ENCODE measurements at places on chromosomes 2 and 18. TPM values are rescaled to one million over a fixed set of nuclear protein-coding genes. Genes with fewer than 3 reads are reported as not detected.

MYOM1 gene
- 6.1 TPM for total RNA-seq

MOCOS gene
- total RNA-seq = 2.5 TPM

ZNF804A gene
- 0.41 TPM for total RNA-seq

GPR45 gene
- total RNA-seq = not detected

ENOSF1 gene
- total RNA-seq = 84.8 TPM

DNA sequence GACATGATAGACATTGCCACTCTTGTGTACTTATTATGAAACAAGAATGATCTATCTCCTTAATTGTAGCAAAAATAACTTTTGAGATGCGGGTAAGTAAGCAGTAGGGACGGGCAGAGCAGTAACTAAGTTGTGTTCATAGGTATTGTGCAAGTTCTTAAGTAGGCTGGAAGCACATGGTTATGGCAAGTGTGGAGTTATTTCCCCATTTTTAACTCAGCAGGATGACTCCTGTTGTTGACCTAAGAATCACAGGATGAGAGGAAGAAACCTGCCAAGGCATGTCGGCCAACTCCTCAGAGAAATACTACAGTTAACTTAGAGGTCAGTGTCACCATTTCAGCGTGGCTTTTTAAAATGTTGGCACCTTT lies 51.1 kb upstream of the FN1 start:
- H3K4me1 ChIP-seq = no peaks in the 10 kb centered on the region
- no peak overlapping the region for H3K4me3 ChIP-seq
- H3K27ac ChIP-seq = no peak overlapping the region
- DNase-seq = no peak

DNA sequence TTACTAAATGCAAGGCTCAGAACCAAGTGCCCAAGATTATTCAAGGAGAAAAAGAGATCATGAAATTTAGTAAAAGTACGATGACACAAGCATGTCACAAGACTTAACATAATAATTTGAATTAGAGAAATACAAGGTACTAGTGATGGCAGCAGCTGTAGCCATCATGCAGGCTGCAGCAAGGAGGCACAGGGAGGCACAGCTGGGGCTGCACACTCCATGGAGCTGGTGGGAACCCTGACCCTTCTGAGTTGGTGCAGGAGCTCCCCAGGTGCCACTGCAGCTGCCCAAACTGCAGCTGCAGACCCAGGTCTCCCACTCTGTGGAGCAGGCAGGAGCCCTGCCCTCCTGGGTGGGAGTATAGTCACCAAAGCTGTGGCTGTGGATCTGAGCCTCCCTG lies 46.0 kb downstream of the COL3A1 start:
- no peaks in the 10 kb centered on the region for H3K27me3 ChIP-seq
- no peaks in the 10 kb centered on the region for H3K36me3 ChIP-seq
- no peak overlapping the region for H3K27ac ChIP-seq
- no peak for DNase-seq
- no peaks in the 10 kb centered on the region for H3K4me1 ChIP-seq
- no peak overlapping the region for H3K4me3 ChIP-seq

GRCh38 chr2:159508140-159508539 lies 108.2 kb downstream of the BAZ2B start:
- H3K27me3 ChIP-seq = no peaks in the 10 kb centered on the region
- H3K36me3 ChIP-seq = no peaks in the 10 kb centered on the region
- no peak overlapping the region for H3K27ac ChIP-seq
- no peaks in the 10 kb centered on the region for H3K4me1 ChIP-seq
- no peak overlapping the region for H3K4me3 ChIP-seq
- DNase-seq = no peak

- DNase-seq = peak; percentile 31
- peak overlapping the region; percentile 97 for H3K27ac ChIP-seq
- H3K4me3 ChIP-seq = peak overlapping the region; percentile 95
- H3K4me1 ChIP-seq = no peaks in the 10 kb centered on the region
- H3K36me3 ChIP-seq = no peaks in the 10 kb centered on the region
Measured at GRCh38 chr2:229920011-229920641, 1.7 kb downstream of the TRIP12 start.

DNA sequence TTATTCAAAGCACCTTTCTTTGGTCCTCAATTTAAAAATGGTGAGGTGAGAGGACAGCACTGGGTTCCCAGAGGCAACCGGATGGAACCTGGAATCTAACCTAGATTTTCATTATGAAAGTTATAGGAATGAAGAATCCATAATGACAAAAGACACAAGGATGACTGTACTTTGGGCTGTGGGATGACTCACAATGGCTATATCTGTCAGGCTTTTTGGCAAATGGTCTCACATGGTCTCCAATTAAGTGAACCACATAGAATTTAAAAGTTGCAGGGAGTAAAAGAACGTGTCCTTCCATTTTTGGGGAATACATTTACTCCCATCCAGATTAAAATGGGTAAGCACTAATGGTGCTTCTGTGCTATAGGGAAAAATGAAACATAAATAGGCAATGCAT lies 31.8 kb upstream of the LYPD1 start:
- no peaks in the 10 kb centered on the region for H3K4me1 ChIP-seq
- DNase-seq = no peak
- H3K27me3 ChIP-seq = no peaks in the 10 kb centered on the region
- no peaks in the 10 kb centered on the region for H3K36me3 ChIP-seq
- H3K4me3 ChIP-seq = no peak overlapping the region
- H3K27ac ChIP-seq = no peak overlapping the region

DNA sequence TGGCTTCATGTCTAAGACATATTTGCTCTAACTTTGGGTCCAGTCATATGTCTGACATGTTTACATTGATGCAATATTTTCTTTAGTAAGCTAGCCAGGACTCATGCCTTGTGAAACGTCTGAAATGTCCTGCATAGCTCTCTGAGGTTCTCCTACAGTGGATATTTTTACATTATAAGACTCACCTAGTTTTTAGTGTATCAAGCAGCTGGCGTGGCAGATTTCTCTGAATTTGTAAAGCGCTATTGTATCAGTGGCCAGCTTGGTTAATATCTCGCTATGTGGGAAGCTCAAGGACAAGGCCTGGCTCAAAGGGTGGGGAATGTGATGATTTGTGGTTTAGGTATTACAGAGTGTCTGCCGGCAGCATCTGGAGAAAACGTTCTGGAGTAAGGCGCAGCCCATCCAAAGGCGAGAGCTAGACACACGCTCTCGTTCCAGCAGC lies 164.3 kb downstream of the LTBP1 start:
- H3K4me1 ChIP-seq = no peaks in the 10 kb centered on the region
- no peak overlapping the region for H3K4me3 ChIP-seq
- H3K27me3 ChIP-seq = no peaks in the 10 kb centered on the region
- no peaks in the 10 kb centered on the region for H3K36me3 ChIP-seq
- no peak overlapping the region for H3K27ac ChIP-seq

DNA sequence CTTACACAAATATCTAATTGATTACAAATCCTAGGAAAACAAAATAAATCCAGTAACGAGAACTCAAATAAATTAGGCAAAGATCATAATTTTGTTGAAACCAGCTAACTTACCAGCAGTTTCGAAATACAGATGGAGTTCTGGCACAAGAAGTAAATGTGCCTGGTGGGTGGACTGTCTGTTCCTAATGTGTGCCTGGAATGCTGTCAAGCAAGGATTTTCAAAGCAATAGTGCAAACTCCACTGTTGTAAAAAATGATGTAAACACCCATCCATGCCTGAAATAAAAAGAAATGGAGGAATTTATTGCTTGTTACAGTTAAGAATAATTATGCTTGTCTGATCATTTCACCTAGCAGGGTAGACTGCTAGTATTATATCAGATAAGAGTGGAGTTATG lies 423.9 kb upstream of the MAP2 start:
- H3K4me3 ChIP-seq = no peak overlapping the region
- no peaks in the 10 kb centered on the region for H3K36me3 ChIP-seq
- DNase-seq = no peak
- H3K27ac ChIP-seq = no peak overlapping the region
- no peaks in the 10 kb centered on the region for H3K27me3 ChIP-seq
- no peaks in the 10 kb centered on the region for H3K4me1 ChIP-seq

DNA sequence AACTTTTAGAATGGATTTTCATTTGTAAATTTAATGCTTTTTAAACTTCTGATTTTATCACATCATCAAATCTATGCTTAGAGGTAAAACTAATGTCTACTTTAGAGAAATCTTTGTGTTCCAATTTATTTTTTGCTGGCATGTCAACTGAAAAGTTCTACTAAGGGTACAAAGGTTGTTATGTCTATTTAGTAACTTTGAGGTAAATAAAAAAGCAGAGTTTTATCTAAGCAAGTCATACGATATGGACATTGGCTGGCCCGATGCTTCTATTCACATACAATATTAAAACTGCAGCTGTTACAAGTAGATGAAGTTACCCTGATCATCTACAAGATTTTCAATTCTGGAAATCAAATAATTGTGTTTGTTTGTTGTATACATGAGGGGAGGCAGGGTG lies 1575.1 kb downstream of the LRP1B start:
- H3K36me3 ChIP-seq = no peaks in the 10 kb centered on the region
- H3K27ac ChIP-seq = no peak overlapping the region
- H3K27me3 ChIP-seq = no peaks in the 10 kb centered on the region
- no peak overlapping the region for H3K4me3 ChIP-seq
- DNase-seq = no peak

DNA sequence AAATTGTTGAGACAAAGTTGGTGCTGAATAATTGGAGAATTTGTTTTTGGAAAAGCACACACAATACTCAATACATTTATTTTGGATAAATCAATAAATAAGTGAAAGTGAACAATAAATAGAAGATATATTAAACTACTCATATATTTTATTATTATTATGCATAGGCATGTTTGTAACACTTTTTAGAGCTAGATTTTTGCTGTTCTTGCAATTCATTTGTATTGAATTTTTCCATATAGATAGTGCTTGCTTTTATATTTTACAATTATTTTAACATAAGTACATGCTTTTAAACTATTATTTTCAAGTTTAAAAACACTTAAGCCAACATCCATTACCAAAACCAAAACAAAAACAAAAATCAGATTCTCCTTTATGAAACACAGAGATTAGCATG lies 43.9 kb downstream of the BAZ2B start:
- no peak for DNase-seq
- no peaks in the 10 kb centered on the region for H3K27me3 ChIP-seq
- no peaks in the 10 kb centered on the region for H3K36me3 ChIP-seq
- H3K27ac ChIP-seq = no peak overlapping the region

DNA sequence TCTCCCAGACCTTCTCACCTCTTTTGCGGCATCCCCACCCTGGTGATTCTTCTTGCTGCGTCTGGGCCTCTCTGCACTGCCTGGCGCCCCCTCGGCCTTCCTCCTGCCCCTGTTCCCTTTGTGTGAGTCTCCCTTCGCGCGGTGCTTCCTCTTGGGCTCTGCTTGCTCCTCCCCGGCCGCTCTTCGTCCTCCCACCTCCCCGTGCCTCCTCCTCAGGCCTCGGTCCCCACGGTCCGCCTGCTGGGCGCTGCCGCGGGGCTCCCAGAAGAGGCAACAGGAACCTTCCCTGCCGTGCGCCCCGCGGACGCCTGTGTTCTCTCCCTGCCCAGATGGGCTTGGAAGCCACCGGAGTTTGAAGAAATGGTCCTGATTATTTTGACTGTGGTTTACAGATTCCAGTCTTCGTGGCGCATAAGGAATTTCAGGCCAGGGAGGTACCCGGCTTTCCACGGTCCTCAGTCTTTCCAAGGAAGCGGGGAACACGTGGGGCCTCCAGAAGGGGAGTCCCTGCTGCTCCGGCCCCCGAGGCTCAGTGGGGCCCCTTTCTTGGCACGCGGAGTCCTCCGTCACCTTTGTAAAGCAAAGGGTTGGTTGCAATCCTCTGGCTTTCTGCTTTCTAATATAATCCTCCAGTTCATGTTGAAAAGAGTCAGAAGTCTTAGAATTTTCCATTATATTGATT lies 13.1 kb downstream of the RNU2-63P start:
- no peaks in the 10 kb centered on the region for H3K27me3 ChIP-seq
- no peaks in the 10 kb centered on the region for H3K4me1 ChIP-seq
- H3K36me3 ChIP-seq = no peaks in the 10 kb centered on the region
- no peak for DNase-seq
- no peak overlapping the region for H3K27ac ChIP-seq
- H3K4me3 ChIP-seq = no peak overlapping the region

DNA sequence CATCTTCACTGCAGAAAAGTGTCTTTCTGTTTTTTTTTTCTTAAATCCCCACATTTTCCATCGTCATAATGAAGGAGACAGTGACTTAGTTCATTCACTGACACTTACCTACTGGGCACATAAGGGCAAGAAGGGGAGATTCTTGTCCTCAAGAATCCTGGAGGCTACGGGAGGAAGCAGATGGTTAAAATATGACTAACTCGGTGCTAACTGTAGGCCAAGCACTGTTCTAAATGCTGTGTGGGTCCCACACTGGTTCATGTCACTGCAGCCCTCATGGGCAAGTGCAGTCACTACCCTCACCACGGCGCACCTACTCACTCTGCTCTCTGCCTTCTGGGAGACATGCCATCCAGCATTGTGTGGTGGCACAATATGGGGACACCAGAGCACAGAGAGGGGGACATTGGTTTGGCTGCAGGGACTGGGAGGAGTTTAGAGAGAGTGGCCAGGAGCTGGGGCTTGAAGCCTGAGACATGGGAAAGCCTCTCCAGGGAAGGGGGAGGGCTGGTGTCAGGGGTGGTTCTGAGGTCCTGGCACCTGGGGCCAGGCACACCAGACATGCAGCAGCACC lies 305.2 kb downstream of the MYCN start:
- H3K27ac ChIP-seq = no peak overlapping the region
- DNase-seq = no peak
- H3K4me1 ChIP-seq = no peaks in the 10 kb centered on the region
- H3K27me3 ChIP-seq = no peaks in the 10 kb centered on the region

- H3K27ac ChIP-seq = no peak overlapping the region
- H3K4me1 ChIP-seq = no peaks in the 10 kb centered on the region
- H3K27me3 ChIP-seq = no peaks in the 10 kb centered on the region
- no peak for DNase-seq
- no peaks in the 10 kb centered on the region for H3K36me3 ChIP-seq
Measured at GRCh38 chr18:8912348-8913326, 189.9 kb upstream of the NDUFV2 start.

DNA sequence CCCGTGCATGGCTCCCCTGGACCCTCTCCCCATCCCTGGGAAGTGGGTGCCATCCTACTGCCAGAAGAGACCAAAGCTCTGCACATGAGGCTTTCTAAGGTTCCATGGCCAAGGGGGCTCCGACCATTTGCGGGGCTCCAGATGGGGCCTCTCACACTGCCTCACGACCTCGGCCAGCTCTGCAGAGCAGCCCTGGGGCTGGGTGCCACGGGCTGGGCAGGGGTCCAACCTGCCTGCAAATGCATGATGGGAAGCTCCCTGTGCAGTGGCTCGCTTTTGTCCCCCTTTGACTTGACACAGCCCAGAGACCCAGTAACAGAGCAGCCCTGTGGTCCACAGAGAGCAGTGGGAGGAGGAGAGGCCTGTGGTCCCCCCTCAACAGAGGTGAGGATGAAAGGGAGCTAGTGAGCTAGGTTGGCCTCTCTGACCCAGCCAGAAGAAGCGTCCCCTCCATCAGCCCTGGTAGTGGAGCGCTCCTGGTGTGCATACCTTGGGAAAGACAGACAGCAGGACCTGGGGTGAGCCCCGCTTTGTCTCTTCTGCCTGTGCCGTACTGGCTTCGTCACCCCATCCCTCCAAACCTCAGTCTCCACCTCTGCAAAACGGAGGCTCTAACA lies 174.1 kb downstream of the DDX1 start:
- no peaks in the 10 kb centered on the region for H3K36me3 ChIP-seq
- no peak overlapping the region for H3K4me3 ChIP-seq
- no peaks in the 10 kb centered on the region for H3K4me1 ChIP-seq
- no peak overlapping the region for H3K27ac ChIP-seq
- no peaks in the 10 kb centered on the region for H3K27me3 ChIP-seq
